Activated CD8-positive, alpha-beta T cell treated with anti-CD3 and anti-CD28 coated beads for 36 hours (primary cell): ENCODE measurements at places on chromosomes 2 and 18.
A peak's percentile ranks its signal among the peaks of the same experiment; 100 is the strongest.

GRCh38 chr2:69292256-69292655 is 94.8 kb downstream of the GFPT1 start:
- no peak for DNase-seq

- no peak for DNase-seq
Observed at GRCh38 chr2:143051465-143051864, 77.8 kb upstream of the ARHGAP15 start.

- no peak for DNase-seq
Observed at GRCh38 chr18:57202881-57203280, 56.0 kb downstream of the BOD1L2 start.

DNA sequence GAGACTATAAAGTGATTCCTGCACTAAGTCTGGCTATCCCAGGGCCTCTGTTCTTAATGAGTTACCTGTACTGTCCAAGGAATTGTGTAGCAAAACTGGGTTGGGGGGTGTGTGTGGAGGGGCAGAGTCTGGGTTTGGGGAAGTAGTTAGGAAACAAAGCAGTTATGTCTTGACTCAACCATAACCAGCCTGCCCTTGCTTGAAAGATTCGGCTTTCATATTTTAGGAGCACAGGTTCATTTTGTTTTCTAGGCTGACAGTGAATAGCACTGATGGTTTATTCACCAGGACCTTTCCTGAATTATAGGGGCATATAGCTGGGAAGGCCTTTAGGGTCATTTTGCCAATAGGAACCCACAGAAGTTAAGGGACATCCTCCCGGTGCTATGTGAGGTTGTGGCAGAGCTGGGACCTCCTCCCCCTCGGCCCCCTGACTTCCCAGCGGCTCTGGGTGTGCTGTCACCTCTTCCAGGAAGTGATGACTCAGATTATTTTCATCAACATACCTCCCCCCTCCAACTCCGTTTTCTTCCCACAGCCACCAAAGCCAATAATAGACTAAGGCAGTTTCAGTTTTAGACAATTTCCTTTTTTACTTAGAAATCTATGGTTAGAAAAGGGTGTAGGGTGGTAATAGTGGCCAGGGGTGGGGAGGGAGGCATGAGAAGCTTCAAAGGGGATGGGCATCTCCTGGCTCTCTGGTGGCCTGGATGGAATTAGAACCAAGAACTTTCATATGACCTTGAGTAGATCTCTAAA is 44.8 kb downstream of the SETBP1 start:
- peak; percentile 82 for DNase-seq

DNA sequence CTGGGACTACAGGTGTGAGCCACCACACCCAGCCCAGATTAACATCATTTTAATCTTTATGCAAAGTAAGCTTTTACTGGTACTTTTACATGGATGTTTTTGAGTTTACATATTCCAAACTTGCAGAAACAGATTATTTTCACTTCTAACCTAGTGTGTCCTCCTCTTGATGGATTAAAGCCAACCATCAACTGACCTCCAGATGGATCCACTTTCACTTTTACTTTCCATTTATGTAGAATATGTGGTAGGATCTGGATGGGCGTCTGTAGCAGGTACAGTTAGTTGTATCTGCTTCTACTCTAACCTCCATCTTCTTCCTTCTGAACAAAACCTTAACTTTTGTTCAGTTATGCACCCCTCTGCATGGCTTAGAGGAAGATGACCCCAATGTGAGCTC is 264.1 kb downstream of the CDH20 start:
- DNase-seq, result no peak

GRCh38 chr2:199258291-199258690 is 199.4 kb downstream of the SATB2 start:
- no peak for DNase-seq

DNA sequence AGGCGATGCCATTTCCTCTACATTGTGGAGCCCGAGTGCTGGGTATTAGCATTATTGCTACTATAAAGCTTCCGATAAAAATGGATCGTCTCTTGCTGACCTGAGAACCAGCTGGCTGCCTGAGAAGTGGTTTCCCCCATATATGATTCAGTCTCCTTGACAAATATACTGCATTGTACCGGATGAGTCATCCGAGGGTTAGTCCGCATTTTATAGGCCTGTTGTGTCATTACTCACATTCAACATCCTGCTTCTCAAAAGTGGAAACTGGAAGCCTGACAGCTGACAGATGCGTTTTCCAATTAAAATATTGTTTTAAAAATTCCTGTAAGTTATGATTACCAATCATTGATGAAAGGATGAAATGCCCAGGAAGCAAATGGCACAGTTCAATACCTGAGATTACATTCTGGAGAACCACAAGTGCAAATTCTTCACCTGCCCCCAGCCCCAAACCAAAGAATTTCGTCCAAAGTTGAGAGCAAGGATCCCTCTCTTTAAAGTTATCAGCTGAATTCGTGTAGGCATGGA is 65.7 kb downstream of the SPRED2 start:
- DNase-seq, result peak; percentile 65

GRCh38 chr2:1546023-1546591 is 132.8 kb downstream of the TPO start:
- DNase-seq, result peak; percentile 28

GRCh38 chr2:16608661-16609643 is 56.7 kb downstream of the CYRIA start:
- DNase-seq, result peak; percentile 92

GRCh38 chr2:168138374-168138773 is 109.0 kb downstream of the STK39 start:
- no peak for DNase-seq

DNA sequence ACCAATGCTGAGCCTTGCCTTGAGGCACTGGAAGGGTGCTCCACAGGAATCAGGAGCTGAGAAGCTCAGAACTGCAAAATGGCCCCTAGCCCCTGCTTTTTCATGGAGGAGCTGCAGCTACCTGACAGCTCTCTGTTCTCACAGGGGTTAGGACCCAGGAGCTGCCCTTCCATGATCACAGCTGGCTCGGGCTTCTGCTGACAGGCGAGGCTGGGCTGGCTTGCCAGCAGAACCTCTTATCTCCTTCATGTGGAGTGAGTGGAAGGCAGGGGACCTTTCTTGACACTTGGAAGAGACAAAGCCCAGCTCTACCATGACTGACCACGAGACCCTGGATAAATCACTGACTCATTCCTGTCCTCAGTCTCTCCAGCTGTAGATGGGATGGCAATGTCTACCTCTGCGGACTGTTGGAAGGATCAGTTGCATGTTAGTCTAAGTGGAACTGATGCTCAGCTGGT is 113.4 kb downstream of the CAPN13 start:
- DNase-seq, result no peak

DNA sequence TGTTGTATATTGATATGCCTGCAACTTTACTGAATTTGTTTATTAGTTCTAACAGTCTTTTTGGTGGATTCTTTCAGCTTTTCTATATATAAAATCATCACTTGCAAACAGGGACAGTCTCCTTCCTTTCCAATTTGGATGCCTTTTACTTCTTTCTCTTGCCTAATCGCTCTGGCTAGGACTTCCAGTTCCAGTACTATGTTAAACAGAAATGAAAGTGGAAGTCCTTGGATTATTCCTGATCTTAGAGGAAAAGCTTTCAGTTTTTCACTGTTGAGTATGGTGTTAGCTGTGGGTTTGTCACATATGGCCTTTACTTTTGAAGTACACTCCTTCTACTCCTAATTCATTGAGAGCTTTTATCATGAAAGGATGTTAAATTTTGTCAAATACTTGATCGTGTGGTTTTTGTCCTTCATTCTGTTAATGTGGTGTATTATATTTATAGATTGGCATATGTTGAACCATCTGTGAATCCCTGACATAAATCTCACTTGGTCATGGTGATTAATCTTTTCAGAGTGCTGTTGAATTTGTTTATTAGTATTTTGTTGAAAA is 52.9 kb downstream of the REL start:
- DNase-seq, result no peak

GRCh38 chr2:241121008-241121407 is 18.9 kb upstream of the MTERF4 start:
- DNase-seq, result no peak

- DNase-seq, result no peak
Observed at GRCh38 chr2:218810256-218810655, 21.3 kb downstream of the PRKAG3 start.

DNA sequence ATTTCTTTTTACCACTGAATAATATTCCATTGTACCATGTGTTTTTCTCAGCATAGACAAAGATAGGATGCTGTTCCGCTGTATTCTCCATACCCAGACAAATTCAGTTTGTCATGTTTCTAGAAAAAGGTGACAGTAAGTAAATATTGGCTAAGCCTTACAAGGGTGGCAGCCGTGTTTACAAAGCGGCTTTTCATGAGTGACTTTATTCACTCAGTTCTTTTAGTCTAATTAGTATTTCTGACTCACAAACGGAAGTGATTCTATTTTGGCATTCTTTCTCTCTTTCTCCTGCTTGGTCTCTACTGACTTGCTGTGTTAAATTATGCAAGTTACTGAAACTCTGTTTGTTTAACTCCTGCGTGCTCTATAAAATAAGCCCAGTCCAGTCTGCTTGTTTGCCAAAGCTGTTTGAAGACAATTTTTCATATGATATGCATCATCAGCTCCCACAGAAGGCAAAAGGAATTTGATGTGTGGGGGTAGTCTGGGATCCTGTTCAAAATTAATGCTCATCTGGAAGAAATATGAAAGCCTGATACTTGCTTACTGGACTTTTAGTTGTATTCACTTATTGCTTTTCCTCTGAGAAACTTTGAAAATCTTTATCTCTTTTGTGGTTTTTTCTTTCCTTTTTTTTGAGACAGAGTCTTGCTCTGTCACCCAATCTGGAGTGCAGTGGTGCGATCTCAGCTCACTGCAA is 2.3 kb upstream of the PLEKHH2 start:
- DNase-seq, result no peak

GRCh38 chr18:46596119-46596518 is 60.9 kb downstream of the LOXHD1 start:
- DNase-seq, result no peak

- no peak for DNase-seq
Observed at GRCh38 chr2:28664120-28664842, 87.3 kb upstream of the PPP1CB start.
